ENCODE measurements at places on chromosomes 5 and 9.

GRCh38 chr5:75993643-75994520 is 89.3 kb upstream of the SV2C start:
- DNase-seq, result no peak

- no peak for DNase-seq
Observed at GRCh38 chr9:85224301-85224700, 517.5 kb downstream of the AGTPBP1 start.

GRCh38 chr5:90037646-90038045 is 371.9 kb downstream of the CETN3 start:
- no peak for DNase-seq

- DNase-seq, result no peak
Observed at GRCh38 chr9:126706698-126707053, 92.9 kb downstream of the LMX1B start.

DNA sequence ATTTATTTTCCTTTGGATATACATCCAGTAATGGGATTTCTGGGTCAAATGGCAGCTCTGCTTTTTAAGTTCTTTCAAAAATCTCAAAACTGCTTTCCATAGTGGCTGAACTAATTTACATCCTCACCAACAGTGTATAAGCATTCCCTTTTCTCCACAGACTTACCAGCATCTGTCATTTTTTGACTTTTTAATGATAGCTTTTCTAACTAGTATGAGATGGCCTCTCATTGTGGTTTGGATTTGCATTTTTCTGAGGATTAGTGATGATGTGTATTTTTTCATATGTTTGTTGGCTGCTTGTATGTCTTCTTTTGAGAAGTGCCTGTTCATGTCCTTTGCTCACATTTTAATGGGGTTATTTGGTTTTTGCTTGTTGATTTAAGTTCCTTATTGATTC is 90.0 kb upstream of the HMHB1 start:
- DNase-seq, result no peak

DNA sequence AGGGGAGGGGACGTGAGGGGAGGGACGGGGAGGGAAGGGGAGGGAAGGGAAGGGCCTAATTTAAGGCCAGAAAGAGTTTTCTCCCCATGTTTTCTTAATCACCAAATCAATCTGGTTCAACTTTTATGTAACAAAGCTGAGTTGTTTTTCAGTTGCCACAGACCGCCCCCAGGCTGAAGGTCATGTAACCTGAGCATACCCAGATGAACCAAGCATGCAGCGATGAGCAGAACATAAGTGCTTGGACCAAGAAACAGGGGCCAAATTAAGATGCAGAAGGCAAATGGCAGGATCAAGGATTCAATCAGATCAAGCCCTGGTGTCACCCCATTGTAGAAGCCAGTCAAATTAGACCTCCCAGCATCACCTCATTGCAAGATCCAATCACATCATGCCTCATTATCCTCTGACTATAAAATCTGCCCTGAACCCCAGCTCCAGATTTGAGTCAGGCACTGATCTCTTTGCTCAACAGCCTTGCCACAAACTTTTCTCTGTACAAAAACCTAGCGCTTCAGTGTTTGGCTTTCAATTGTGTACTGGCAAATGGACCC is 113.5 kb upstream of the TNPO1 start:
- DNase-seq, result no peak

GRCh38 chr5:90142541-90142940 is 267.0 kb downstream of the CETN3 start:
- DNase-seq, result no peak

- no peak for DNase-seq
Observed at GRCh38 chr9:129270903-129271431, 92.9 kb upstream of the IER5L start.

- DNase-seq, result no peak
Observed at GRCh38 chr9:125603478-125604021, 103.5 kb downstream of the MAPKAP1 start.

GRCh38 chr5:143879646-143880045 is 67.7 kb downstream of the HMHB1 start:
- no peak for DNase-seq

- no peak for DNase-seq
Observed at GRCh38 chr9:112135706-112136105, 39.4 kb downstream of the SUSD1 start.

- peak; percentile 67 for DNase-seq
Observed at GRCh38 chr9:76818271-76818670, 54.0 kb downstream of the PCA3 start.

GRCh38 chr9:21392270-21392669 is 7.1 kb upstream of the IFNA2 start:
- peak; percentile 77 for DNase-seq

- no peak for DNase-seq
Observed at GRCh38 chr9:94918038-94918753, 191.7 kb downstream of the AOPEP start.

- no peak for DNase-seq
Observed at GRCh38 chr5:11164531-11165294, 403.7 kb upstream of the DAP start.

DNA sequence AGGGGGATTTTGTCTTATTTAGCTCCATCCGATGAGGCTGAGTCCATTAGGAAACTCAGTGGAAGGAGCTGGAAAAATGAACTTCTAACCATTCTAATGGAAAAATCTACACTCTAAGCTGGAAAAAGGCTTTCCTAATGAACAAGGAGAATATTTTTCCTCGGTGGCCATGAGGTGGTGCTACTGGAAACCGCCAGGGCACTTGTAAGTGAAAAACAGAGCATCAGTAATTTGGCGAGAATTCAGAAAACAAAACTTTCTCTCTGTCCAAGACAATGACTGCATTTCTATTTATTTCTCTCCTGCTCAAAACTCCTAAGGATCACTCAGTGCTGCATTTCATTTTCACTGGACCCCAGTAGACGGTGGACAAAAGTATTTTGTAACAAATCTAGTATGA is 237.6 kb downstream of the TENT4A start:
- no peak for DNase-seq

All from LNCaP clone FGC (cell line).